GM23248 (cell line): ENCODE measurements at places on chromosomes 5 and 9. TPM values are rescaled to one million over a fixed set of nuclear protein-coding genes. Genes with fewer than 3 reads are reported as not detected.

GRCh38 chr9:131361202-131361833 is 32.6 kb upstream of the PRRC2B start:
- no peak overlapping the region for H3K27ac ChIP-seq
- H3K36me3 ChIP-seq = no peaks in the 10 kb centered on the region
- DNase-seq = no peak
- no peaks in the 10 kb centered on the region; the same call in 1 of the 2 replicates for H3K4me1 ChIP-seq
- no peak overlapping the region for H3K4me3 ChIP-seq

- no peak for DNase-seq
- H3K4me3 ChIP-seq = no peak overlapping the region
- no peaks in the 10 kb centered on the region for H3K27me3 ChIP-seq
- H3K4me1 ChIP-seq = 0 out of 2 replicates have a peak, but pooled peaks cover 4% of the 10 kb centered on the region
- no peaks in the 10 kb centered on the region for H3K36me3 ChIP-seq
Observed at GRCh38 chr5:125874717-125875116, 548.5 kb upstream of the GRAMD2B start.

MZB1 gene
- not detected in 2 replicates for total RNA-seq

GRCh38 chr9:9215050-9215449 is 1397.8 kb downstream of the PTPRD start:
- H3K4me3 ChIP-seq = no peak overlapping the region
- no peaks in the 10 kb centered on the region for H3K36me3 ChIP-seq
- no peak for DNase-seq
- H3K27ac ChIP-seq = no peak overlapping the region
- no peaks in the 10 kb centered on the region for H3K4me1 ChIP-seq

DNA sequence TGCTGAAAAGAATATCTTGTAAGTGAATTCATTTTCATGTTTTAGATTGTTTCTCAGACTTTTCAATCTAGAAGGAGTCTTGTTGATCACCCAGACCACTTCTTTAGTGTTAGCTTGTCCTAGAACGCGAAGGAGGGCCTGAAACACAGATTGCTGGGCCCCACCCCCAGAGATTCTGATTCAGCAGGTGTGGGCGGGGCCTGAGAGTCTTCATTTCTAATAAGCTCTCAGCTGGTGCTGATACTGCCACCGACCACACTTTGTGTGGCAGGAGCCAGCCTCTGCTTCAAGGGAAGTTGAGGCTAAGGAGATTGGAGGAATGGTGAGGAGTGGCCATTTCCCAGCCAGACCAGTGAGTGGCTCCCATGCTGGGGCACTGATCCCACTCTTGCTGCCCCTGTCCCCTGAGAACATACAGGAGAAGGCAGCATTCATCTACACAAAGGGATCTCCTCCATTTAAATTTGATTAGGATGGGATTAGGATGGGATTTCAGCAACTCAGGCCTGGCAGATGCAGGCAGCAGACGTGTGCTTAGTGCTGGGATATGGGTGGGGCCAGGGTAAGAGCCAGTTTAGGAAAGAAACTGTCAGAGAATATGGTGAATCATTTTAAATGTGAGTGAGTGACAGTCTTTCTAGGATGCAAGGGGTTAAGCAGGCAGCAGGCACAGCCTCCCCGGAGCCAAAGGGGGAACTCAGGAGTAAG is 35.9 kb downstream of the ZNF618 start:
- no peak for DNase-seq
- no peak overlapping the region for H3K4me3 ChIP-seq
- no peak overlapping the region for H3K27ac ChIP-seq
- no peaks in the 10 kb centered on the region for H3K27me3 ChIP-seq
- no peaks in the 10 kb centered on the region for H3K4me1 ChIP-seq
